Upper lobe of right lung (tissue), 1 donor: ENCODE measurements at places on chromosomes 16 and 17. TPM values are rescaled to one million over a fixed set of nuclear protein-coding genes. Genes with fewer than 3 reads are reported as not detected.

DNA sequence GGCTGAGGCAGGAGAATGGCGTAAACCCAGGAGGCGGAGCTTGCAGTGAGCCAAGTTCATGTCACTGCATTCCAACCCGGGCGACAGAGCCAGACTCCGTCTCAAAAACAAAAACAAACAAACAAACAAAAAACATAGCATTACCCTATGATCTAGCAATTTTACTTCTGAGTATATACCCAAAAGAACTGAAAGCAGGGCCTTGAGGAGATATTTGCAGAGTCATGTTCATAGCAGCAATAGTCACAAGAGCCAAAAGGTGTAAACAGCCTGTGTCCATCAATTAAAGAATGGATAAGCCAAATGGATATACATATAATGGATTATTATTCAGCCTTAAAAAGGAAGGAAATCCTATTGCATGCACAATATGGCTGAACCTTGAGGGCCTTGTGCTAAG, 63.1 kb downstream of the TOM1L2 start:
- DNase-seq = no peak

- no peak for DNase-seq
Measured at GRCh38 chr17:3475251-3475685, 529 bp upstream of the ASPA start.

DNA sequence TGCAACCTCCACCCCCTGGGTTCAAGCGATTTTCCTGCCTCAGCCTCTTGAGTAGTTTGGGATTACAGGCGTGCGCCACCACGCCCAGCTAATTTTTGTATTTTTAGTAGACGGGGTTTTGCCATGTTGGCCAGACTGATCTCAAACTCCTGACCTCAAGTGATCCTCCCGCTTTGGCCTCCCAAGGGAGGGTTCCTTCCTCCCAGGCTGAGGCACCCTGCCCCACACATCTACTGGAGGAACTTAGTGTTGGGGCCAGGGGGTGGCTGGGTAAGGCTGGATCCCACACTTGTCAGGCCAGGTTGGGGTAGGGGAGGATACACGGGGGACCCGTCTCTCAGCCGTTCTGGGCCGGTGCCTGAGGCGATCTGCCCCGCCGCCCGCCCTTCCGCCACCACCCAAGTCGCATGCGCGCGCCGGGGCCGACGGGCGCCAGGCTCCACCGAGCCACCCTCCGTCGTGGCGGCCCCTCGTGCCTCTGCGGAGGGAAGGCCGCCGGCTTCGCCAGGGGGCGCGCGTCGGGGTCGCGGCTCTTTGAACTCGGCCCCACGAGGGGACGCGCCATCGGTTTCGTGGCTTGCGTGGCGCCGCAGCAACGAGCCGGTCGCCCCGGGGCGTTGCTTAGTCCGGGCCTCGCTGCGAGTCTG, 15.9 kb downstream of the GRB7 start:
- DNase-seq = no peak

GRCh38 chr16:81630635-81631031, 148.5 kb upstream of the PLCG2 start:
- DNase-seq = no peak

GRCh38 chr16:85565801-85566526, 47.2 kb upstream of the GSE1 start:
- no peak for DNase-seq

DNA sequence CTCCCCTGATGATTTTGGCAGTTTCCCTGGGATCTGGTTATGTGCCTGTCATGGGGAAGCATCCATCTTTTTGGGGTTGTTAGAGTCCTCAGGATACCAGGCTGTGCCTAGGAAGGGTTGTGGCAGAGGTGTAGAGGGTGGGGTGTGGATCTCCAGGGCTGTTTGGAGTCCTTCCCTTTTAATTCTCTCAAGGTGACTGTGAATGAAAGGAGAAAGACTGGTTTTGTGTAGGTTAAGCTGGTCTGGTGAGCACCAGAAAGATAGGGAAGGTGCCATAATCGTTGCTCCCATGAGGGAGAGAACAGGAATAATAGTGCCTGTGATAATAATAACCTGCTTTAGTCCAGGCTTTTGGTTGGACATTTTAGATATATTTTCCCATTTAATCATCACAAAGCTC, 7.0 kb downstream of the MAP2K4 start:
- DNase-seq = no peak

- no peak for DNase-seq
Measured at GRCh38 chr16:66920924-66921680, 2.4 kb upstream of the CDH16 start.

- DNase-seq = no peak
Measured at GRCh38 chr16:51151961-51152663, 1.0 kb upstream of the SALL1 start.

DNA sequence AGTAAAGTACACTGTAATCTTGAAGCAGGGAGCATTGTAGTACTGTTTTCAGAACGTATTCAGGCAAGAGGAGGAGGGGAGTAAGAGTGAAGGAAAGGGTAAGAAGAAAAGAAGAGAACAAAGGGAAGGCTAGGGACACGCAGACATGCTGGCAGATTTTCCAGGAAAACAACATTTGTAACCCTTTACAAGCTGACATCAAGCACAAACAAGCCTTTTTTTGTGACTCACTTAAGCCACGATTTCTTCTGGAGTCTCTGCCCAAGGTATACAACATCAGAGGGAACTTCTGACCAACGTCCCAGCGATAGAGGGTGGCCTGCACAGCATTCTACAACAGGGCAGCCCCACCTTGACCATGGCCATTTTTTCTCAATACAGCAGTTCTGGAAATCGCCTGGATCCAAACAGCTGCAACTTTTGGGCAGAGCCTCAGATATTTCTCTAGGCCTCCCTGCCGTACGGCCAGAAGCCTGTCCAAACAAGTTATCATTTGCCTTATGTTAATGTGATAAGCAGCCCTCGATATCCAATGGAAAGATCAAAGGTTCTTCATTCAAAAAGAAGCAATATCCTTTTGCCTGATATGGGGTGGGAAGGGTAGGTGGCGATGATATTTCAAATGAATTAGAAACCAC, 247.3 kb downstream of the ZFHX3 start:
- DNase-seq = no peak

- DNase-seq = no peak
Measured at GRCh38 chr16:54936201-54936978, 5.7 kb downstream of the IRX5 start.

GRCh38 chr16:87223656-87224248, 93.4 kb downstream of the C16orf95 start:
- no peak for DNase-seq

DNA sequence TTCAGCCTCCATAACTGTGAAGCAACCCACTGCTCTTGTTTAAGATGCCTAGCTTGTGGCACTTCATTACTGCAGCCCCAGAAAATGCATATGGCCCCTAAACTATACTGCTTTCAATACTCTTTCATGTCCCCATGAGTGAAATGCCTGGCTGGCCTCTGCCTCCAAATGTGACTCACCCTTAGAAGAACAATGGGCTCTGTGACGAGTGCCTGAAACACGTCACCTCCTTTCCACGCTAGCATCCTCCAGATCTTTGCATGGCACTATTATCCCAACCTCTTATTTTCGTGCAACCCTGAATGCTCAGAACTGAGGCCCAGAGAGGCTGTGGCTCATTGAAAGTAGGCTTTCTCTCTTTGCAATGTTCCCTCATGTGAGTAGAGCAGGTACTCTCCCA, 233.1 kb downstream of the CBLN1 start:
- no peak for DNase-seq

DNA sequence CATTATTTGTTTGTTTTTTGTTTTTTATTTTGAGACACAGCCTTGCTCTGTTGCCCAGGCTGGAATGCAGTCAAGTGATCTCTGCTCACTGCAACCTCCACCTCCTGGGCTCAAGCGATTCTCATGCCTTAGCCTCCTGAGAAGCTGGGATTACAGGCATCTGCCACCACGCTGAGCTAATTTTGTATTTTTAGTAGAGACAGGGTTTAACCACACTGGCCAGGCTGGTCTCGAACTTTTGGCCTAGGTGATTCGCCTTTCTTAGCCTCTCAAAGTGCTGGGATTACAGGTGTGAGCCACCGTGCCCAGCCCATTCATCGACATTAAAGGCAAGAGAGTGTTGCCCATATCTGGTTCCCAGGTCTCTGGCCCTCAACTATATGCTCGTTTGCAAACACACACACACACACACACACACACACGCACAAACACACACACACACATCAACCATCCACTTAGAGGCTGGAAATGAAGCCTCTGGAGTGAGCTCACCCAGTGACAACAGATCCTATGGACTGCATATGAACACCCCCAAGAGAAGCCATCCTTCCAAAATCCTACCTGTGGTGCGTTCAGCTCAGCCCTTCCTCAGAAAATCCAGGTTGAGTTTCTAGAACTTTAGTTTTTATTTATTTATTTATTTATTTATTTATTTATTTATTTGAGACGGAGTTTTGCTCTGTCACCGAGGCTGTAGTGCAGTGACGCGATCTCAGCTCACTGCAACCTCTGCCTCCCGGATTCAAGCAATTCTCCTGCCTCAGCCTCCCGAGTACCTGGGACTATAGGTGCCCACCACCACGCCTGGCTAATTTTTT, 12.3 kb upstream of the SEPHS2 start:
- DNase-seq = no peak

DNA sequence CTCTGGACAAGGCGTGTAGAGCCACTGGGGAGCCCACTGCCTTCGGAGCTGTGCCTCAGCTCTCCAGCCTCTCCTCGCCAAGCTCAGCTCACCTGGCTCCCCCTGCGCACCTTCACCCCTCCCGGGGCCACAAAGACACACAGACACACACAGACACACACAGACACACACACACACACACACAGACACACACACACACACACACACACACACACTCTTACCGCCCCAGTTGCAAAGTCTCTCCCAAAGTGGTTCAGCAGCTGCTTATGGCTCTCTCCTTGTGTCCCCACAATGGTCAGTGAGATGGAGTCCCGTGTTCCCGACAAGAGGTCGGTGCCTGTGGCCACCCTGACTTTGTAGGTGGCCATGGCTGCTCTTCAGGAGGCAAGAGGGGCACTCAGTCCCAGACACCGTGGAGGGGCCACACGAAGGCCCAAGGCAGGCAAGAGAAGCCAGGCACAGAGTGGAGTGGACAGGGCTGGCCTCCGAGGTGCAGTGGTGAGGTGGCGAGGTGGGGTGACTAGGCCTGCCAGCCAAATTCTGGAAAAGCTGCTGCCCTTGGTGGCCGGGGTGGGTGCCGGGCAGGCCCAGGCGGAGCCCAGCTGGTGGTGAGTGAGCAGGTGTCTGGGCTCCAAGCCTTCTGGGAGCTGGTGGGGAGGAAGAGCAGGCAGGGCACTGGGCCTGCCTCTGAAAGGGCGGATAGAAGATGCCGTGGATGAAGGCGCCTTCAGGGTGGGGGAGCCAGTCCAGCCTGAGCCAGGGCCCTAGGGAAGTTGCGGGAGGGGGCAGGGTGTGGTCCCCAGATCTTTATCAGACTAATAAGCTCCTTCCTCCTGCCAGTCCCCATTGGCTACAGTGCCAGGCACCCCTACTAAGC, at the start of gene ALOX12B:
Gene ALOX12B (minus strand): TSS at position 642 of the 877 bp plus-strand sequence. CDS start 274 bp downstream, at position 368.
- no peak for DNase-seq

GRCh38 chr17:76466775-76467130, 650 bp upstream of the AANAT start:
- DNase-seq = no peak

- no peak for DNase-seq
Measured at GRCh38 chr17:3415610-3416009, 4.4 kb downstream of the OR3A3 start.

DNA sequence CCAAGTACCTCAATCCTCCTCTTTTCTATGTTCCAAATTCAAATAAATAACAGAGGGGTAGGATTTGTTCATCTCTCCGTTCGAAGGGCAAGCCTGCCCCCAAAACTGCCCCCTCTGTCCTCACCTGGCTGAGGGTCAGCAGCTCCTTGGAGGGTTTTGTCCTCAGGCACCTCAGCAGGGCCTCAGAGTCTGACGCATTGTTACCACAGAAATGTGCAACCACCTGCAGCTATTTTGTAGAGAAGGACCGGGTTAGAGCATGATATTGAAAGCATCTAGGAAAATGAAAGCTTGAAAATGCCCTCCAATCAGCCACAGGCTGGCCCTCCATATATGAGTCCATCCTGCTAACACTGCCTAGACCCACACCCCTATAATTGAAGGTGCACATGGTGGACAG, 13.9 kb downstream of the CES5A start:
- DNase-seq = no peak

DNA sequence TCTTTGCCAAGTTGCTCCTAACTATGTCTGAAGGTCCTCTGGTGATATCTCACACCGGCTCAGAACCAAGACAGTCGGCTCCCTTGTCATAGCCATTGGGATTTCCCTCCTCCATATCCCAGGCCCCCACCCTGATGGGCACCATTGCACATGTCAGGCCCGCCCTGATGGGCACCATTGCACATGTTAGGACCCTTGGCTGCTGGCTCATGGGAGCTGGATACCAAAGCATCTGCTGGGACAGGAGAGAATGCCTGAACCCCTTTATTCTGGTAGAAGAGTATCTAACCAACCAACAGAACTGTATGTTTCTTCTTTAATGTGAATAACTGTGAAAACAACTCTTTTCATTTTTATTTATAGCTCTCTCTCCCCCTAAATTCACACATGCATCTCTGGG, 454.5 kb upstream of the HSBP1 start:
- no peak for DNase-seq

- DNase-seq = peak; percentile 68
Measured at GRCh38 chr16:54370278-54371040, 83.9 kb upstream of the IRX3 start.

- no peak for DNase-seq
Measured at GRCh38 chr17:62703261-62703775, 75.8 kb downstream of the MRC2 start.

DNA sequence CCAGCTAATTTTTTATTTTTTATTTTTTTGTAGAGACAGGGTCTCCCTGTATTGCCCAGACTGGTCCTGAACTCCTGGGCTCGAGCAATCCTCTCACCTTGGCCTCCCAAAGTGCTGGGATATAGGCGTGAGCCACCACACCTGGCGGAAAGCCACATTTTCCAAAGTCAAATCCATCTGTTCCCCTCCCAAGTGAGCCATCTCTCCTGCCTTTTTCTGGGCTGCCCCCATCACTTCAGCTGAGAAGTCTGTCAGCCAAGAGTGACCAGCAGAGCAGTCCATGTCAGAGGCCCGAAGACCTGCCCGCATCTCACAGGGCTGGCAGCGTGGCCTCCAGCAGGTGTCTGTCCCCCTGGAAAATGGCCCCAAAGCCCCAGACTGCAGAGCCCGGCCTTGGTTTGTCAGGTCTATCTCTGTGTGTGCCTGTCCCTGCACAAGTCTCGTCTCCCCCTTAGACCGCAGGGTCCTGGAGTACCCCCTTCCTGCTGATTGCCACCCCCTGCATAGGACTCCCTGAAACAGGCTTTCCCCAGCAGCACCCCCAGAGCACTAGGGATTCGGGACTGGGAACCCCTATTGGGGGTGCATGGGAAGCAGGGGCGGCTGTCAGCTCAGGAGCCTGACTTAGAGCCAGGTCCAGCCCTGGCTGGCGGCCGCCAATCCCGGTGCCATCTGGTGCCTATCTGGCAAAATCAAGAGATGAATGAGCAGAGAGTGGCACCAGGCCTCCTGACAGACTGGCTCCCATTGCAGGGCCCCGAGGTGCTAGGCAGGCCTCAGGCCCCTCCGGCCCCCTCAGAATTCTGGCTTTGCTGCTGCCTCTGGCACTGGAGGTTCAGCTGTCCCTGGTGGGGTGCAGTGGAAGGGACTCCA, 7.8 kb downstream of the TTYH2 start:
- DNase-seq = no peak

- peak; percentile 94 for DNase-seq
Measured at GRCh38 chr17:29617481-29618271, 5.0 kb downstream of the CORO6 start.

The COPZ2 gene
- total RNA-seq = 24.5 TPM

The TMC6 gene
- 176 TPM for total RNA-seq

The CES3 gene
- 3.4 TPM for total RNA-seq

The HLF gene
- total RNA-seq = 31.8 TPM

The SDR42E1 gene
- 6.5 TPM for total RNA-seq

The RAD51C gene
- 15.3 TPM for total RNA-seq

The C17orf78 gene
- total RNA-seq = not detected

The FN3K gene
- 27.4 TPM for total RNA-seq
